ENCODE measurements at places on chromosomes 4 and X.
A peak's percentile ranks its signal among the peaks of the same experiment; 100 is the strongest.

GRCh38 chr4:149113804-149114430 is 671.7 kb upstream of the NR3C2 start:
- no peak for DNase-seq

- no peak for DNase-seq
Measured at GRCh38 chr4:145520172-145520571, 38.5 kb downstream of the SMAD1 start.

GRCh38 chr4:86879641-86880040 is 12.6 kb downstream of the C4orf36 start:
- DNase-seq, result no peak

- no peak for DNase-seq
Measured at GRCh38 chr4:41819621-41820020, 71.1 kb upstream of the PHOX2B start.

DNA sequence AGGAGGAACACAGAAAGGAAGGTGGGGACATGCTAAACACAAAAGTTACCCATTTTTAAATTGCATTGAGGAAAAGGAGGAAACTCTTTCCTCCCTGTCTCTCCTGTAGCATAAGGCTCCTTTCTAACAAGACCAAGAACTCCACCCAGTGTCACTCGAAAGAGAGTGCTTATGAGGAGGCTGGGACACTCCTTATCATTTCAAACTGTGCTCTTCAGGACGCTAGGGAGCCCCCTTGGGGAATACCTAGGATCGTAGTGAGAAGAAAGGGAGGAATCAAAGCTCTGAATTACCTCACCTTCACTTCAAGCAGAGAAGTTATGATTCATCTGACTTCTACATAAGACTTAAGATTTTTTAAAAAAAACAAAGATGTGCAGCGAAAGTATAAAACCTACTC is 65.5 kb downstream of the F9 start:
- DNase-seq, result no peak

- DNase-seq, result no peak
Measured at GRCh38 chr4:102064747-102065442, 274.4 kb downstream of the BANK1 start.

GRCh38 chrX:11597479-11597878 is 68.2 kb downstream of the ARHGAP6 start:
- no peak for DNase-seq

DNA sequence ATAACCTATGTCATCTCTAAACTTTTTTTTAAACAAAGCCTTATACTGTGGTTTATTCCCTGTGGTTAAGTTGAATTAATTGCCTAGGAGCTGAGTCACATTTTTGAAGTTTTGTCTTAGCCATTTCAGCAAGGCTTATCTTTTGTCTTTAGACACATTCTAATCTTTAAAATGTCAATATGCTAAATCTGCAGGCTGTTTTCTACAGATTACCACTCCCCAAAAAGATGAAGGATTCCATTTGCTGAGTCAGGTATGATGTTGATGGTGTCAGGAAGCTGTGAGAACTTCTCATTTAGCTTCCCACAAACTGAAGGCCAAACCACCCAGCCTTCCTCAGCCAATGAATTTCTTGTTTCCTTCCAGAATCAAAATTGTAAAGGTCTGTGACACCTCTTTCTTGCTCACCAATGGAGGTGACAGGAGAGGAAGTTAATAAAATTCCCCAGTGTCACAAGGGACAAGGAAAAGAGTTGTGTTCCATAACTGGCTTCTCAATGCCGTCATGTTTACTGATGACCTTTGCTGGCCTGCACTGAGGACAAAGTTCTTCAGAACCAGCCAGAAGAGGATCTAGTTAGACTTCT is 3.7 kb upstream of the CXCL6 start:
- DNase-seq, result no peak

- DNase-seq, result peak; percentile 20
Measured at GRCh38 chrX:16712548-16713155, at the start of gene CTPS2. Gene CTPS2, minus strand, starts transcription at chrX:16712669. Its CDS starts 9,767 bp downstream, at chrX:16702902.

DNA sequence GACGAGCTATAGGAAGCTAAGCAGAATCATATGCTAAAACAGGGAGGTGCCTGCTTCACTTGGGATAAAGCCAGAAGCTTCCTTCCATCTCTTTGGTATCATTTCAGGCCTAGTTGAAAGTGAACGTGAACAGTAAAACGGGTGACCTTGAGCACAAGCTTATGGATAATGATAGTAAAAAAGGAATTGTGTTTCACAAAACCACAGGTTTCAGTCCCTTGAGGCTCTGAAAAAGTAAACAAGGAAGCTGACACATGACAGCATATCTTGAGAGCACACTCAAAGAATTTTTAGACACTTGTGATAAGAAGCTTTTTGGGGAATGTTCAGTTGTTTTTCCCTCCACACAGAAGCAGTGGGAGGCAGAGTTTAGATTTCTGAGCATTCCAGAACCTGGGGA is 286.1 kb downstream of the DCHS2 start:
- DNase-seq, result no peak

GRCh38 chr4:1200425-1201035 is 28.1 kb upstream of the SPON2 start:
- no peak for DNase-seq

- DNase-seq, result no peak
Measured at GRCh38 chr4:76341063-76341462, 34.5 kb downstream of the STBD1 start.

- no peak for DNase-seq
Measured at GRCh38 chr4:143402776-143403552, 66.3 kb downstream of the GAB1 start.

DNA sequence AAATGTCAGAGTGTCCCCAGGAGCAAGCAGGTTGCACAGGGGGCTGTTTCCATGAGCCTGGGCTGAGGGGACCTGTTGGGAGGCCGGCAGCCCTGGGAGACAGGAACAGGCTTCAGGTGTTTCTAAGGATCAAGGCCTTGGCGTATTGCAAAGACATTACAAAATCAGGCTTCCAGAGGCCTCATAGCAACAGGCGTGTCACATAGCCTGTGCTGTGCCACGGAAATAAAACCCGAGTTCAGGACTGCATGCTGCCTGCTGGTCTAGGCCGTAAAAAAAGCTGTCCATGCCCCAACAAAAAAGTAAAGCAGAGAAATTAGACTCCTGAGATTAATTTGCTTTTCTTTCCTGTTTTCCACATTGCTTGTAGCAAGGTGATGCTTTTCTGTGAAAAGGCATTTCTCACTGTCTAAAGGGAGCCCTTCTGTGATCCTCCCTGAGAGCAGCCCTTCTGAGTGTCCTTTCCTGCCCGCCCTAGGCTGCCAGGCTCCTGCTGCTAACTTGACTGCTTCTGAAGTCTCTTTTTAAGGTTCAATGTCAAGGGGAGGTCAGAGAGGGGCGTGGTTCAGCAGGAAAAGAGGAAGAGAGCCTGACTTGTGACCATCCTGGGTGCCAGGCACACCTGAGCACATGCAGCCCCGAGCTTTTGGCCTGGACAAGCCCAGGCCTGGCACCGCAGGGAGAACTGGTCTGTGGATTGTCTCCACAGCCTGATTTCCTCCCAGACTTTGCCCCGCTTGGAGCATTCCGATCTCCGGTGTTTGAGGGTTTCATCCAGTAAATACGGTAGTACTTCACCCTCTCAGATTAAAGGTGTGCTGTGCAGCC is 21.3 kb downstream of the SHROOM2 start:
- DNase-seq, result no peak

DNA sequence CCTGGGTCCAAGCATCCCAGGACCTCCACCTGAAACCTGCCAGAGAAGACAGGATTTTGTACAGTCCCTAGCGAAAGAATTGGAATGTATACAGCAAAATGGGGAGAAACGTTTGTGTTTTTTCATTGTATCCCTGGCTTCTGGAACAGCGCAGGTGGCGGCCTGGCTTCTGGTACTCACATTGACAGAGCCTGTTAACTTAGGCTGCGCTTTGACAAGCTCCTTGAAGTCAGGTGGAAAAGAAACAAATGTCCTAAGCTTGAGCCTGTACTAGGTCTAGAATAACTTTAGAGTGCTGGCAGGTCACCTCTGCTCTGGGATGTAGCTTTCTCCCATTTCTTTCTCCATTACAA is 343.7 kb upstream of the KLF3 start:
- no peak for DNase-seq

GRCh38 chr4:74654230-74654681 is 140.1 kb downstream of the BTC start:
- DNase-seq, result no peak

DNA sequence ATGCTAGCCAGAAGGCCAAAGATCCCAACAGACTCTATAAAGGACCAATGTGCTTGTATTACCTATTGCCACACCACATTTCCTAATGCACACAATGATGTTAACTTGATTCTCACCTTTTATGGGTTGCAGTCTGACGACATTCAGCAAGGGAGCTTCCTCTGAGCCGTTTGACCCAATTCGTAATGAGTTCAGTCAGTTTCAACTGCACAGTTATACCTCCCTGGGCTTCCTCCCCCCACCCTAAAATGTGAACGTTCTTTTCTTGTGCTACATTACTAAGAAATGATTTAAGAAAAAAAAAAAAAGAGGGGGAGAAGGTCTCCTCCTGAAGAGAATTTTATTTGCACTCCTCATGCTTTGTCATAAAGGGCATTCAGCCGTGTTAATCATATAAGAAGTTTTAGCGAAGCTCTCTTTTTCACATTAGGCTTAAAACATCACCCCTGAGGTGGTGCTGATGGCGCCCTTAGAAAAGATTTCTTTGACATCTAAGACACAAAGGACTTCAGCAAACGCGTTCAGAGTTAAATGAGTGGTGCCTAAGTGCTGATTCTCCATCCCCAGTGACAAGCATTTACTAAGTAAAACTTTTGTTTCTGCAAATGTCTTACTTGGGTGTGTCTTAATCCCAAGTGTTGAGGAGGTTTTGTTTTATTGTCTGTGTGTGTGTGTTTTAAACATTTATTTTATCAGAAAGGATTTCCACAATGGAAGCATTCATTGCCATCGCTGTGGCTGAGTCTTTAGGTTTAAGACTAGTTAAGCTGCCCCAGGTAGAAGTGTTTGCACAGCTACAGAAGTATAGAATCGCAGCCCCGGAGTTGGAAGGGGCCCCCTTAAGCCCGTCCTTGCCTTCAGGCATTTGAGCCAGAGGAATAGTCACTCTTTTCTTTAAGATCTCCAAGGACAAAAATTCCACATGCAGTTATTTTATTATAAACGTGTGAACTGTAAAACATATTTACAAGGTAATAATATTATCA is 15.2 kb upstream of the GPC3 start:
- no peak for DNase-seq

GRCh38 chr4:109266236-109266635 is 36.2 kb downstream of the COL25A1 start:
- DNase-seq, result no peak

GRCh38 chrX:82335772-82336171 is 1133.9 kb downstream of the SH3BGRL start:
- DNase-seq, result no peak

DNA sequence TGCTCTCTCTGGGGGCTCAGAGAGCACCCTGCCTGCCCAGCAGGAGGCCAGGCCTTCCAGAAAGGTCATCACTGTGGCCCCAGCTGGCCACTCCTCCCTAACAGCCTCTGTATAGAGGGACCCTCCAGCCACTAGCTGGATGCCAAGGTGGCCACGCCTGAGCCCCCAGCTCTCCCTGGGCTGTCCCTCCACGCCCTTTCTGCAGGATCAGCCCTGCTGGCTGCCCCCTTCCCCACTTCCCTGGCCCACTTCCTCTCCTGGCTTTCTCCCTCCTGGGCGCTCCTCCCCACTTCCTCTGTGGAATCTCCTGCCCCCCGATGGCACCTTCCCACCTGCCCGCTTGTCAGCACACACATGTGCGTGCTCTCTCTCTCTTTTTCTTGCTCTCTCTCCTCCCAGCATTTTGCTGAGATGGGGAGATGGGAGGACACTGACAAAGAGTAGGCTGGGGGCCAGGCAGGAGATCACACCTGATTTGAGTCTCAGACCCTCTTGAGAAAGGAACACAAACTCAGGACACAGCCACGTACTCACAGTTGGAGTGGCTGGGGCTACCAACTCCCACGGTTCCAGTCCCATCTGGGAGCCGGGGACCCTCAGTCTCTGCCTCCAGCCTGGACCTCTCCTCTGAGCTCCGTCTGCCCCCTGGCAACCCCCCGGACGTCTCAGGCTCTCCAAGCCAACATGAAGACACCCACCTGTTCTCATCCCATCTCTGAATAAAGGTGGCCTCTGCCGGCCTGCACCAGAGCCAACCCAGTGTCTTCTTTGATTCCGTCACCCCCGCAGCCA is 62.1 kb upstream of the AFAP1 start:
- no peak for DNase-seq

Measured in activated T-cell treated with anti-CD3 and anti-CD28 coated beads for 1 hour (primary cell).